Inflammatory macrophage treated with lipopolysaccharide for 4 hours (primary cell): ENCODE measurements at places on chromosomes 3 and 15.

- DNase-seq = peak; percentile 46
Observed at GRCh38 chr3:65758876-65759598, 279.7 kb downstream of the MAGI1 start.

GRCh38 chr15:40282869-40283614 lies at the start of gene ANKRD63:
ANKRD63 (minus strand) TSS chr15:40283064; CDS start chr15:40282586, 478 bp downstream.
- DNase-seq = no peak

DNA sequence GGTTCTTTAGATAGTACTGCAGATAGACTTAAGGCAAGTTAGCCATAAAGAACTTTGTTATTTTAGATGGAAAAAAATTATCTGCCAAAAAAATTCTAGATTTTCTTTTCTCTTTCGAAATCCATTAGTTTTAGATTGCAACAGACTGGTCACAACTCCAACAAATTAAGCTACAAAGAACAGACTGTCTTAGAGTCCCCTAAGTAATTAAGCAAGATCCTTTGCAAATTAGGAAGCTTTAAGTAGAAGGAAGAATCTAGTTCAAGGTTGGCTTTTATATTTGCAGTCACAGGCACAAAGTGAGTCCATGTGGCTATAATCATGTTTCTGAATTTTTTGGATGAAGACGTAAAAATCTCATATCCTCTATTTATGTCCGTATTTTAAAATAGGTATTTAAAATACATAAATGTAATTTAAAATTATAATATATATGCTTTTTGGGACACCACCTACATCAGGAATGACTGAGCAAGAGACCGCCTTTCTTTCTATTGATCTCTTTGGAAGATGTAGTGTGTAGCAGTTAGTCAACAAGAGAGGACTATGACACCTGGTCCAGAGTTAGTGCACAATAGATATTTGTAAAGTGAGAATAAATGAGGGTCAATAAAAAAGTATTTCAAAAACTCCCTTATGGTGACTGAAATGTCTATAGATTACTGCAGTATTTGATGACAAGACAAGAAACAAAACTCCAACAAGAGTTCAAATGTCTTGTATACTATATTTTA lies 34.4 kb downstream of the TMEM45A start:
- DNase-seq = peak; percentile 5

DNA sequence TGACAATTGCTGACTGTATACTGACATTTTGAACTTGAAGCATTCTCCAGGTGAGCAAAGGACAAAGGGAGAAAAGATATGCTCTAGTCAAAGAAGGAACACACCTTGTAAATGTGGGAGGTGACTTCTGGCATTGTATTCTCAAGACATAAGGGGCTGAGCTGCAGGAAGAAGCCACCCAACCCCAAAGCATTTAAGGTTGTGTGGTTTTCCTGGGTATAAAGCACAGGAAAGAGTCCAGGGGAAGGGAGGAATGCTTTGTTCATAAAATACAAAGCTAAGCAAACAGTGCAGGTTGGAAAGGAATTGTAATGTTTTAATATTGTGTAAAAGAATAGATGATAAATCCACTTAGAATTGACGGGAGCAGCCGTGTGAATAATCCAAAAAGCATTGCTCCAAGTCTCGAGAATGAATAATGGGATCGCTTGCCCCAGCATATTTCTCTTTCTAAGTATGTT lies 102.4 kb upstream of the LRIG1 start:
- no peak for DNase-seq

GRCh38 chr15:51982013-51982769 lies 10.6 kb upstream of the LEO1 start:
- DNase-seq = peak; percentile 81

GRCh38 chr3:110318108-110318507 lies 753.5 kb upstream of the NECTIN3 start:
- no peak for DNase-seq
